ENCODE measurements at places on chromosomes 2 and 18.

DNA sequence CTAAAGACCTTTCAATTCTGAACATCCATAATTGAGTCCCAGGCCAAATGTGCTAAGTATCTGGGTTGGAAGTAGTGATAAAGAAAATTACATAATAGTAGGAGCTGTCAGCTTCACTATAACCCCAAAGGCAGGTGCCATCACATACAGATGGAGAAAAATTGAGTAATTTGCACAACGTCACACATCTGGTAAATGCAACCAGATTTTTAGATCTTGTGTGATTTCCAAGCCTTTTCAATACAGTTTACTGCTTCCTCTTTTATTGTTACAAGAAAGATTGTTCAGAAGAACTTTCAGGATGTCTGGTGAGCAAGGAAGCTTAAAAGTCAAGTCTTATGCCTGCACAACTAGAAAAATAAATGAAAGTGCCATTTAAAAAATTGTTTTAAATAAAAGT lies 62.3 kb downstream of the UBE2E3 start:
- DNase-seq: no peak

DNA sequence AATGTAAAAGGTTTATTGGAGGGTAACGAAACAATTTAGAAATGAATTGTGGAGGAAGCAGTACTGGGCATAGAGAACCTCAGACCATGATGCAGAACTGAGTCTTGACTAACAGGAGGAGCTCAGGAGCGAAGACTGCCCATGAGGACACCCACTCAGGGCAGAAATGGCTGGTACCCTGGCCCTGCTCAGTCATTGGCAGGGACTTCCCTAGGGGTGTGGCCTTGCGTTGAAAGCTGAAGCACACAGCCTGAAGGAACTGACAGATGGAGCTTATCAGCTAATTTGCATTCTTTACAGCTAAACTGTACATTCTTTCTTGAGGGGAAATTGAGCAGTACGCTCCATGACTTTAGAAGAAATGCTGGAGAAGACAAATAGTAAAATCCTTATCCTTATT lies 57.1 kb downstream of the PDK1 start:
- no peak for DNase-seq

- no peak for DNase-seq
Observed at GRCh38 chr2:160652236-160652635, 158.6 kb upstream of the RBMS1 start.

DNA sequence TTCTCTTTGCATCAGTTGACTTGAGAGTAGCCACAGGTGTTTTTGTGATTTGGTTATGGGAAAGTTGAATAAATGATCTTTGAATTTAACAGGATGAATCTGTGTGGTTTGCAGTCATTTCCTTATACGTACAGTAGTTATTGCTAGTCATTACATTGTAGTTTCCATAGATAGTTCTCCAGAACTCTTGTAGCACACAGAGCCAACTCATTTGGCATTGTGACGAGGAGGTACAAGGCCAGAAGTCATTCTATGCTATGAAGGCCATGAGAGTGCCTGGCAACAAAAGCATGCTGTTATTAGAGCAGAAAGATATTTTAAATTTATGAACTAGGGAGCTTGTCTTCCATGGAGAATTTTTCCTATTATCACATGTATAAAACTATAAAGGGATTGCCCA lies 973.0 kb upstream of the CHAC2 start:
- DNase-seq: no peak

- no peak for DNase-seq
Observed at GRCh38 chr2:190119923-190120590, 57.5 kb upstream of the MSTN start.

- no peak for DNase-seq
Observed at GRCh38 chr2:70830366-70830765, 5.2 kb downstream of the CD207 start.

GRCh38 chr2:186868344-186868743 lies 19.4 kb upstream of the ZSWIM2 start:
- no peak for DNase-seq
